ENCODE measurements at places on chromosomes 1 and 21. TPM values are rescaled to one million over a fixed set of nuclear protein-coding genes. Genes with fewer than 3 reads are reported as not detected.

- no peak overlapping the region for H3K4me3 ChIP-seq
- DNase-seq = no peak
- no peaks in the 10 kb centered on the region for H3K4me1 ChIP-seq
- no peak overlapping the region for H3K27ac ChIP-seq
Measured at GRCh38 chr1:235588916-235589515, 60.6 kb downstream of the GNG4 start.

- H3K4me1 ChIP-seq = no peaks in the 10 kb centered on the region
- H3K27me3 ChIP-seq = no peaks in the 10 kb centered on the region
- no peaks in the 10 kb centered on the region for H3K36me3 ChIP-seq
- no peak overlapping the region for H3K27ac ChIP-seq
Measured at GRCh38 chr1:93651695-93652094, 29.9 kb downstream of the BCAR3 start.

GRCh38 chr1:6489799-6490180 lies 1.7 kb downstream of the PLEKHG5 start:
- no peak overlapping the region for H3K27ac ChIP-seq
- DNase-seq = peak; percentile 93
- H3K36me3 ChIP-seq = no peaks in the 10 kb centered on the region
- H3K4me3 ChIP-seq = peak overlapping the region; percentile 50
- peaks cover 4% of the 10 kb centered on the region for H3K27me3 ChIP-seq

DNA sequence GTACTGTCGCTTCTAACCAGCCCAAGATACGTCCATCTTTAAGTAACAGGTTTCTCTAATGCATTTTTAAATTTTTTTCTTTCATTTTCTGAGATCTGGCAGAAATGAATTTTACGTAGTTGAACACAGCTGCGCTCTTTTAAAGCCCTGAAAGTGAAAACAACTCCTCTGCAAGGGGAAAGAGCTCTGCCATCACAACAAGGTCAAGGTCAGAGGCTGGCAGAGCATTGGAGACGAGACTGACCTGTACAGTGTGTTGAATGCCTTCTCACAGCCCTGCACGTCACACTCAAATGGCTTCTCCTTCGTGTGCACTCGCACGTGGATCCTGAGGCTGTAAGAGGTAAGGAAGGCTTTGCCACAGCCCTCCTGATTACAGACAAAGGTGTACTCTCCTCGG lies 19.7 kb downstream of the MTF1 start:
- no peaks in the 10 kb centered on the region for H3K4me1 ChIP-seq
- H3K36me3 ChIP-seq = peaks cover 79% of the 10 kb centered on the region
- no peak for DNase-seq
- no peak overlapping the region for H3K4me3 ChIP-seq
- no peaks in the 10 kb centered on the region for H3K27me3 ChIP-seq

GRCh38 chr21:44658913-44659595 lies 1.3 kb downstream of the KRTAP12-3 start:
- H3K4me1 ChIP-seq = no peaks in the 10 kb centered on the region
- H3K27ac ChIP-seq = no peak overlapping the region
- no peak for DNase-seq
- H3K36me3 ChIP-seq = no peaks in the 10 kb centered on the region
- peaks cover 20% of the 10 kb centered on the region for H3K27me3 ChIP-seq

DNA sequence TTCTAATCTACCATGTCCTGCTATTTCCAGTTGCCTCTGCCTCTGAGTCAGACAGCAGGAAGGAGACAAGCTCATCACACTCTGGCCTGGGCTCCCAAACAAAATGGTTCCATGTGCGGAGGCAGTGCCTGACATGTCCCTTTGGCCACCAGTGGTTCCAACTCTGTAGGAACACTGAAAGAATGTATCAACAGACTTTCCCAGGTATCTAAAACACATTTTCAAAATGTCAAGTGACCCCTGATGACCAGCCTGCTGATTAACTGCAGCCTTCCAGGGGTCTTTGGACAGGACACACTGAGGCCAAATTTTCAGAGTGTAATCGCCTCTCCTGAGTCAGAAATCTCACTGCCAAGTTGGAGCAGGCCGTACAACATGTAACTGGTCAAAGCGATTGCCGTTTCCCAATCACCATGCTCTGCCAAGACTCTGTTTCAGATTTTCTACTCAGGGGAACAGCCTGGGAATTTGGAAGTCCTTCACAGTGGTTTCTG lies 172.7 kb downstream of the TPR start:
- DNase-seq = no peak
- no peaks in the 10 kb centered on the region for H3K27me3 ChIP-seq
- H3K4me3 ChIP-seq = no peak overlapping the region
- H3K27ac ChIP-seq = peak overlapping the region; percentile 57
- H3K36me3 ChIP-seq = no peaks in the 10 kb centered on the region

DNA sequence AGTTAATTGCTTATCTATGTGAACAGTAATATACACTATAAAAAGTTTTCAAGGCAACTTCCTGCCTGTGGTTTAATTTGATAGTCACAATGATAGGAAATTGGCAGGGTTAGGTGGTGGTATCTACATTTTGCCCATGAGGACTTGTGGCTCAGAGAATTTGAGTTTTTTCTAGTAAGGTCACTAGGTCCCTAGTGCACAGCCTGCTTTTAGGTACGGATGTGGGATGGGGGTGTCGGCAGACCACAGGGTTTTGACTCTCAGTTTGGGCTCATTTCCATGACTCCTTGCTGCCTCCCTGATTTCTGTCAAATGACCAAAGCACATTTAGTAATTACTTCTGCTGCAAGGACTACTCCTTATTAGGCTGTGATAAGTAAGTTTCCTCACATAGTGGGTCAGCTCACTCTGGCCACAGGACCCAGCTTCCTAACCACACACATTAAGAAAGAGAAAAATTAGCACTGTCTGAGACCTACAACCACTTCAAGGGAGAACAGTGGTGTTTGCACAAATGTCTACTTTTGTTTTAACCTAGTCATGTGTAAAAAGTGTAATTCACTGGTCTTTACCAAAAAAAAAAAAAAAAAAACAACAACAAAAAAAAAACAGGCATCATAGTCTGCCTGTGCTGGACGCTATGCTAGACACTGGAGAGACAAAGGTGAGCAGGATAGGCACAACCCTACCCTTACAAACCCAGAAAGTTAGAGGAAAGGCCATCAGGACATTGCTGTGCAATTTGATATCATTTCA lies 43.7 kb downstream of the MRPL39 start:
- no peak overlapping the region for H3K4me3 ChIP-seq
- H3K27me3 ChIP-seq = no peaks in the 10 kb centered on the region
- DNase-seq = no peak
- H3K36me3 ChIP-seq = peaks cover 6% of the 10 kb centered on the region

- H3K36me3 ChIP-seq = no peaks in the 10 kb centered on the region
- peaks cover 3% of the 10 kb centered on the region for H3K4me1 ChIP-seq
- no peak overlapping the region for H3K27ac ChIP-seq
- H3K4me3 ChIP-seq = no peak overlapping the region
- DNase-seq = no peak
Measured at GRCh38 chr1:167623951-167624350, 6.1 kb upstream of the RCSD1 start.

DNA sequence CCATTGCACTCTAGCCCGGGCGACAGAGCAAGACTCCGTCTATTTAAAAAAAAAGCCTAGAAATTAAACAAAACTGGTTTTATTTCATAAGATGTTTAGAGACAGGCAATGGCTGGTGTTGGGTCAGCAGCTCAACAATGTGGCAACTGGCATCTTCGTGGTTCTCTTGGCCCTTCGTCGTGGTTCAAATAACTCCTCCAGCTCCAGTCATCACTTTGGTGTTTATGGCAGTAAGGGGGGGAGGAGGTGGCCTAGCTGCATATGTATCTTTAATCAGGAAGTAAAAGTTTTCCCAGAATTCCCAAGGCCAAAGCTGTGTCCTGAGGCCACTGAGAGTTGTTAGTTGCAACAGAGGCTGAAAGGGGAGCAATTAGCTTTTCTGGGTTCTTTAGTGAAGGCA lies 13.0 kb upstream of the LTN1 start:
- H3K27me3 ChIP-seq = no peaks in the 10 kb centered on the region
- no peaks in the 10 kb centered on the region for H3K4me1 ChIP-seq
- no peak overlapping the region for H3K4me3 ChIP-seq
- peaks cover 30% of the 10 kb centered on the region for H3K36me3 ChIP-seq
- no peak overlapping the region for H3K27ac ChIP-seq

GRCh38 chr1:94909486-94909885 lies 17.4 kb downstream of the CNN3 start:
- no peaks in the 10 kb centered on the region for H3K27me3 ChIP-seq
- H3K4me1 ChIP-seq = peaks cover 19% of the 10 kb centered on the region
- no peak overlapping the region for H3K27ac ChIP-seq
- no peak overlapping the region for H3K4me3 ChIP-seq
- no peaks in the 10 kb centered on the region for H3K36me3 ChIP-seq
- DNase-seq = no peak

GRCh38 chr1:167517535-167518330 lies 596 bp downstream of the CD247 start:
- peak; percentile 76 for DNase-seq
- H3K27ac ChIP-seq = no peak overlapping the region
- H3K4me3 ChIP-seq = no peak overlapping the region
- no peaks in the 10 kb centered on the region for H3K27me3 ChIP-seq

- DNase-seq = no peak
- H3K27me3 ChIP-seq = no peaks in the 10 kb centered on the region
- H3K36me3 ChIP-seq = no peaks in the 10 kb centered on the region
- H3K4me1 ChIP-seq = peaks cover 3% of the 10 kb centered on the region
- H3K27ac ChIP-seq = no peak overlapping the region
Measured at GRCh38 chr1:8540971-8541370, 223.1 kb downstream of the SLC45A1 start.

GRCh38 chr1:235503403-235504121 lies 690 bp downstream of the B3GALNT2 start:
- H3K27me3 ChIP-seq = no peaks in the 10 kb centered on the region
- DNase-seq = peak; percentile 73
- H3K27ac ChIP-seq = peak overlapping the region; percentile 98
- peaks cover 3% of the 10 kb centered on the region for H3K4me1 ChIP-seq
- no peaks in the 10 kb centered on the region for H3K36me3 ChIP-seq
- H3K4me3 ChIP-seq = peak overlapping the region; percentile 82

DNA sequence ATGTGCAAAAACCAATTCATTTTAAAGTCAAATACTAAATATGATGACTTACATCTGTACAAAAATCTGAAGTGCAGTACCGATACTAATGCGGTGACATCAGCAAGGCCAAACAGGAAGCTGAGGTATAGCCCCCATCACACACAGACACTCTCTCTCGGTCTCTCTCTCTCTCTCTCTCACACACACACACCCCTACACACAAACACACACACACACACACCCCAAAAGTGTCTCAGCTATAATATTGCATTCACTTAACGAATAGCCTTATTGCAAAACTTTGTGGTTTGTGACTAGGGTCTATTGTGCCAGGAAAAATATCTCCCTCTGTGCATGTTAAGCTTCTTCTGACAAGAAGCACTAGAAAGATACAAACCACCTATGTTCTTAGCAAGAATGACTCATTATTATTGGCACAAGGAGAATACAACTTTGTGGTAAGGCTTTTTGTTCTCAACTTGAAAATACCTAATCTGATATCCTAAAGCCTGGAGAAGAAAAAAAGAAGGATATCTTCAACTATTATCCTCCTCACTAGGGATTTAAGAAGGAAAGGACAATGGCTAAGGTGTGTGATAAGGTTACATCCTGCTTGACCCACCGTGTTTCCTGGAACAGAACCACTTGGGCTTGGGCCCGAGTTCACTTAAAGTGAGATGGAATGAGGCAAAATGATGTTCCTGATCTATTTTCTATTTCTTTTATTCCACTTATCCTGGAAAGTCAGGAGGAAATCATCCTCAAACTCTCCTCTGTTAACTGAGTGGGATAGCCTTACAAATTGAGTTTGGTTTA lies 107.1 kb downstream of the NIBAN1 start:
- peak overlapping the region; percentile 83 for H3K27ac ChIP-seq
- no peak overlapping the region for H3K4me3 ChIP-seq
- H3K36me3 ChIP-seq = no peaks in the 10 kb centered on the region
- no peak for DNase-seq
- peaks cover 52% of the 10 kb centered on the region for H3K4me1 ChIP-seq

- H3K36me3 ChIP-seq = no peaks in the 10 kb centered on the region
- no peaks in the 10 kb centered on the region for H3K4me1 ChIP-seq
- H3K4me3 ChIP-seq = no peak overlapping the region
- DNase-seq = no peak
Measured at GRCh38 chr21:42279341-42279871, 35.8 kb downstream of the TFF3 start.

- H3K4me3 ChIP-seq = no peak overlapping the region
- H3K27me3 ChIP-seq = no peaks in the 10 kb centered on the region
- H3K4me1 ChIP-seq = peaks cover 7% of the 10 kb centered on the region
- no peaks in the 10 kb centered on the region for H3K36me3 ChIP-seq
- no peak for DNase-seq
- no peak overlapping the region for H3K27ac ChIP-seq
Measured at GRCh38 chr1:71364236-71364635, 283.4 kb upstream of the ZRANB2 start.

DNA sequence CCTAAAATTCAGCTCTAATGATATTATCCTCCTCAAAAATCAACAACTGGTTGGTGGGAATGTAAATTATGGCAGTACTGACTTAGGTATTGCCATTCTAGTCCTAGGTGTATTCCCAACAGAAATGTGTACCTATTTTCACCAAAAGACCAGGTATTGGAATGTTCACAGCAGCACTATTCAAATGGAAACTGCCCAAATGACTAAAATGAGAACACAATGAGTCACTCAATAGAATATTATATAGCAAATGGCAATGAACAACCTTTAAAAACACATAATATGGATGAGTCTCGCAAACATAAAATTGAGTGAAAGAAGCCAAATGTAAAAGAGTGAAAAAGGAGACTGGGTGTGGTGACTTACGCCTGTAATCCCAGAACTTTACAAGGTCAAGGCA lies 44.9 kb downstream of the GADD45A start:
- no peaks in the 10 kb centered on the region for H3K27me3 ChIP-seq
- H3K36me3 ChIP-seq = no peaks in the 10 kb centered on the region
- no peak overlapping the region for H3K27ac ChIP-seq
- peaks cover 4% of the 10 kb centered on the region for H3K4me1 ChIP-seq
- no peak for DNase-seq
- H3K4me3 ChIP-seq = no peak overlapping the region

DNA sequence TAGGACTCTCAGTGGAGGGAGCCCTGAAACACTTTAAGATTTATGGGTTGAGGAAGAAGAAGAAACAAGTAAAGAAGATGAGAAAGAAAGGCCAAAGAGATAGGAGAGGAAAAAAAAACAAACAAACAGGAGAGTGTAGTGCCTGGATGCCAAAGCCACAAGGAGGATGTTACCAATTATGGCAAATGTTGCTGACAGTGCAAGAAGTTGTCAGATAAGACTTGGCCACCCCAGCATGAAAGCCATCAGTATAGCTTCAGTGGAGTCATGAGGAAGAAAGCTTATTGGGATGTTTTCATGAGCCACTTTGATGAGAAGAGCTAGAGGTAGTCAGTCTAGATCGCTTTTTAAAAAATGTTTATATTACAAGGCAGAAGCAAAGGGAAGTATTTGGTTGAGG lies 380.2 kb upstream of the ADGRL4 start:
- no peak overlapping the region for H3K4me3 ChIP-seq
- H3K4me1 ChIP-seq = no peaks in the 10 kb centered on the region
- H3K27ac ChIP-seq = no peak overlapping the region
- no peak for DNase-seq
- no peaks in the 10 kb centered on the region for H3K27me3 ChIP-seq

GRCh38 chr1:10459184-10459583 lies 9.4 kb downstream of the CORT start:
- H3K4me3 ChIP-seq = no peak overlapping the region
- no peaks in the 10 kb centered on the region for H3K27me3 ChIP-seq
- H3K4me1 ChIP-seq = peaks cover 14% of the 10 kb centered on the region
- no peak overlapping the region for H3K27ac ChIP-seq
- no peak for DNase-seq

Gene ADORA3
- total RNA-seq = 10.8 TPM

Gene CRYBG2
- total RNA-seq = 2.0 TPM

Gene NCAM2
- 30.4 TPM for total RNA-seq

Gene CITED4
- 6.8 TPM for total RNA-seq

Gene TMEM61
- 1.6 TPM for total RNA-seq

Gene MYBPH
- 0.55 TPM for total RNA-seq
